NCI-H2081 (cell line): ENCODE measurements at places on chromosomes 4 and X.

DNA sequence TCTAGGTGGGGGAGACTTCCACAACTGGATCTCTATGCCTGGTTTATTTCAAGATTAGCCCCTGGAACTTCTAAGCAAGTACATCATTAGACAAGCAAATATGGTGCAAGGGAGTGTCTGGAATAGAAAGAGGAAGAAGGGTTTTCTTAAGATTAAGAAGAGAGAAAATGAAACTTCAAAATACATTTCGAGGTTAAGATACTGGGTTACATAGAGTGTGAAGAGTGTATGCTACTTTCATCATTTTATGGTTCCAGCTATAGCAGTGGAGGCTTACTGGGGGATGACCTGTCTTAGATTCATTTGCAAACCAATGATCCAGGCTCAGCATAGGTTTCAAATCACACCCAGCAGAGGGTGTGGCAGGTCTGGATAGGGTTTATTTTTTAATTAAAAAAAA lies 144.4 kb upstream of the GATB start:
- DNase-seq = no peak

- DNase-seq = no peak
These were observed 26.2 kb downstream of the PRPS1 start for GRCh38 chrX:107654566-107654871.

DNA sequence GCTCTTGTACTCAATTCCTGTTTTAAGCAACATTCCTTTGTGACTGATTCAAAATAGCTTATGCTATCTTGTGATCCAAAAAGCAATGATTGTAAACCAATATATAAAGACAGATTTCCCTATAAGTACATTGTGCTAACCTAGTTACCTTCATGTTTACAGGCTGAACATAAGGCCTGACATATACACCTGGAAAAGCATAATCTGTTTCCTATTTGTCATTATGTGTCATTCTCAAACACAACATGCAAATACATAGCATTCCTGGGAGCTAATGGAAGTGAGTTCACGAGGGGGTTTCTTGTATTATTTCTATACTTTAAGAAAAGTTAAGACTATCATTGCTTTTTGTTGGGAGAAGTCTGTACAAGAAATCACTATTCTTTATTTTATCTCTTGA lies 638.1 kb upstream of the AGA start:
- DNase-seq = no peak

- no peak for DNase-seq
These were observed 30.3 kb downstream of the CCKAR start for GRCh38 chr4:26459756-26460530.

- no peak for DNase-seq
These were observed 407.0 kb downstream of the BCOR start for GRCh38 chrX:39690541-39691415.

DNA sequence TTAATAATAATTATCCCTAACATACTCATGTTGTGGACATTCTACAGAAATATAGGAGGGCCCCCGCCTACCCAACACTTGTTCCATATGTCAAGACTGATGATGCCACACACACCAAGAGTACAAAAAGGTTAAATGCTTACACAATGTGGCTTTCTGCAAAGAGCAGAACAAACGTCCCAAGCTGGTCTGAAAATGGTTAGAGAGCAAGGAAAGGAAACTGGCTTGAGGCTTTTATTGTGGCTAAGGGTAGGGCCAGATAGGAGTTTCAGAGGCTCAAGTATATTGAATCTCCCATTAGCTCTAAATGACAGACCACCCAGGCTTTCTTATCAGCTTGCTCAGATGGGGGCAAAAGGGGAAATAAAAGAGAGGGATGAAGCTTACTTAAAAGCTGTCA lies 134.1 kb upstream of the C1QTNF7 start:
- no peak for DNase-seq
